ENCODE measurements at places on chromosomes 6 and 20.

GRCh38 chr6:106372838-106373501, 12.5 kb downstream of the CRYBG1 start:
- no peak for DNase-seq

DNA sequence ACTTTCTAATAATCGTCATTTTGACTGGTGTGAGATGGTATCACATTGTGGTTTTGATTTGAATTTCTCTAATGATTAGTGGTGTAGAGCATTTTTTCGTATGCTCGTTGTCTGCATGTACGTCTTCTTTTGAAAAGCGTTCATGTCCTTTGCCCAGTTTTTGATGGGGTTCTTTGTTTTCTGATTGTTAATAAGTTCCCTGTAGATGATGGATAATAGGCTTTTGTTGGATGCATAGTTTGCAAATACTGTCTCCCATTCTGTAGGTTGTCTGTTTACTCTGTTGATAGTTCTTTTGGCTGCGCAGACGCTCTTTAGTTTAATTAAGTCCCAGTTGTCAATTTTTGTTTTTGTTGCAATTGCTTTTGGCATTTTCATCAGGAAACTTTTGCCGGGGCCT, 32.3 kb upstream of the XRN2 start:
- no peak for DNase-seq

DNA sequence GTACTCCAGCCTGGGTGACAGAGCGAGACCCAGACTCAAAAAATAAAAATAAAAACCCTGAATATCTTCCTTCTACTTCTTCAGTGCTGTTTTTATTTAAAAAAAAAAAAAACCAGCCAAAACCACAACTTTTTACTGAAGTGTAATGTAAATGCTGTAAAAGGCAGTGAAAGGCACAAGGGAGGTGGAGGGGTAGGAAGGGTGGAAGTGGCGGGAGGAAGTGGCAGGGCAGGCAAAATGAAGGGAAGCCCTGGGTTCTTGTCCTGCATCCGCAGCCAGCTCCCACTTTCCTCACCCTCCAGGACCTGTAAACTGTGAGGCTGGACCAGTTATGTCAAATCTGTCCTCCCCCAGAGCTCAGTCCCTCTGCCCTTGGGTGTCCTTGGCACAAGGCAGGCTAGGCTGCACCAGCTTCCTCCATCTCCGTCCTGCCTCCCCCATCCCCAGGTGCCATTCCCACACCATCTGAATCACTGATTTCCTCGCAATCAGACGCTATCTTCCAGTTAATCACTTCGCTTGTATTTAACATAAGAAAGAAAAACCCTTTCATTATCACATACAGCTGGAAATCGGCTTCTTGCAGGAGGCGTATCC, 13.7 kb upstream of the PANK2 start:
- no peak for DNase-seq

- no peak for DNase-seq
Observed at GRCh38 chr6:103284835-103285234, 1574.9 kb downstream of the HACE1 start.

GRCh38 chr6:88251301-88251700, 85.2 kb upstream of the CNR1 start:
- DNase-seq: no peak

GRCh38 chr20:39291301-39291700, 329.2 kb downstream of the DHX35 start:
- no peak for DNase-seq

DNA sequence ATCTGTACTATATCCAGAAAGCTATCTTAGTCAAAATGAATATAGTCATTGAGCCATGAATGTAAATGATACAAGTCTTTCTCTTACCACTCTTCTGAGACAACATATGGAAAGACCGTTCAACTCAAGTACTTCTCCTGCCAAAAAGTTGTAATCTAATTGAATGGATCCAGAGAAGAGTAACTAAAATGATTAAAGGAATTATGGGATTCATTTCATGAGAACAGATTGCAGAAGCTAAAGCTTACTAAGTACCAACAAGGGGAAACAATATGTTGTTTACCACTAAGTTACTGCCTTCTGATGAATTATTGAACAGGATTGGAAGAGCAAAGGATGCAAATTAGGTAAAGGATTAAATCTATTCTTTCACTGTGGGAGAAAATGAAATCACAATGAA, 2.0 kb upstream of the LGSN start:
- no peak for DNase-seq

- no peak for DNase-seq
Observed at GRCh38 chr6:22883061-22883717, 313.8 kb downstream of the HDGFL1 start.

DNA sequence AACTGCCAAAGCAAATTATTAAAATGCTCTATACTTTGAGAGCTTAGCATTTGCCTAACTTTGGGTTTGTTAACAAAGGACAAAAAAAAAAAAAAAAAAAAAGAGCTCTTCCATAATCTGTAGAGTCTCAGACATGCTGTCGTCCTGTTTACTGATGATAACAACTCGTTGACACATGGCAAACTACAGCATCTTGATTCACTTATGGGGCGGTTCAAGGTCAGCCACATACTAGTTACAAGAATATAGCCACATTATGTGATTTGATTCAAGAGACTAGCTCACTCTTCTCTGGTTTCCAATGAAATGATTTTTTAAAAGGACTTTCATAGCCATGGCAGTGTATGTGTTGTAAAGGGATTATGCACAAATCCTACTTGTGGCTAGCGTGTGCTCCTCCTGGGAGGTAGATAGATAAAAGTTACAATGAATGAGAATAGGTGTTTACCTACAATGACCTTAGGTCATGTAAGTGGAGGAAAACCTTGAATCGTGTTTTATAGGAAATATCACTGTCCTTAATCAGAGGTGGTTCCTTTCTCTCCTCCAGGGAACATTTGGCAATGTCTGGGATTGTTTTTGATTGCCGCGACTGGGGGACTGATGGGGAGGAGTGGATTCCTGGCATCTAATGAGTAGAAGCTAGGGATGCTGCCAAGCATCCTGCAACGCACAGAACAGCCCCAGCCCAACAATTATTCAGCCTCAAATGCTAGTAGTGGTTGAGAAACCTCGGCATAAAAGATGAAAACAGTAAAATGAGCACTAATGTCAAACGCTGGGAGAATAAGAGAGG, 969.2 kb upstream of the SLC35B3 start:
- peak; percentile 16 for DNase-seq

- DNase-seq: no peak
Observed at GRCh38 chr6:170038251-170038650, 252.6 kb downstream of the DLL1 start.

- DNase-seq: no peak
Observed at GRCh38 chr6:118781897-118782296, 112.1 kb upstream of the ASF1A start.

- no peak for DNase-seq
Observed at GRCh38 chr20:31857861-31858759, 12.2 kb downstream of the DUSP15 start.

DNA sequence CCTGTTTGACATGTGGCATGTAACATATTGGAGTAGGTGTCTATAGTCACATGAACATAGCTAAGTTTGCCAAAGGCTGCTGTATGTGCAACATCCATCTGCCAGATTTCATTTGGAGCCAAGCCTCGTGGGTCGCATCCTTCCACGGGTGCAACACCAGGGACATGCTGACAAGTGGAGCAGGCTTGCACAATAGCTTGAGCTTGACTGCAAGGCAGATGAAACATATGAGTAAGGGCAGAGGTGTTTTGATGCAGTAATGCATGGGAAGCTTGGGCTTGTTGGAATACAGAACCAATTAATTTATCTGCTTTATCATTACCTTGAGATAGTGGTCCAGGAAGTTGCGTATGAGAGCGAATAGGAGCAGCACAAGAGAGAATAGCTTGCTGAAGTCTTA, 74.1 kb upstream of the BTN3A2 start:
- DNase-seq: no peak

DNA sequence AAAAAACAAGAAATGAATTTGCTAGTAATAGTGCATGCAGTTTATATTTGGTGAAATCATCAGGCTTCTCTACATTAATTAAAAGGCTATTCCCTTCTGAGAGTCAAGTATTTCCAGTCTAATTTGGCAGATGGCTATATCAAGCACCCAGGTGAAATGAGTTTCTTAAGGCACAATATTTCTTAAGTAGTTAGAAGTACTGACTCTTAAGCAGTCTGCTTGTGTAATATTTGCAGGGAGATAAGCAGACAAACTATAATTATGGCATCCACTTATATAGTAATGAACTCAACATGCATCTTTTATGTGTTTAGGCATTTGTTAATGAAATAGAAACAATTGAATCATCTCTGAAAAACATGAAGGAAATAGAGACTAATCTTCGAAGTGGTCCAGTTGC, 189.2 kb downstream of the UTRN start:
- DNase-seq: no peak

DNA sequence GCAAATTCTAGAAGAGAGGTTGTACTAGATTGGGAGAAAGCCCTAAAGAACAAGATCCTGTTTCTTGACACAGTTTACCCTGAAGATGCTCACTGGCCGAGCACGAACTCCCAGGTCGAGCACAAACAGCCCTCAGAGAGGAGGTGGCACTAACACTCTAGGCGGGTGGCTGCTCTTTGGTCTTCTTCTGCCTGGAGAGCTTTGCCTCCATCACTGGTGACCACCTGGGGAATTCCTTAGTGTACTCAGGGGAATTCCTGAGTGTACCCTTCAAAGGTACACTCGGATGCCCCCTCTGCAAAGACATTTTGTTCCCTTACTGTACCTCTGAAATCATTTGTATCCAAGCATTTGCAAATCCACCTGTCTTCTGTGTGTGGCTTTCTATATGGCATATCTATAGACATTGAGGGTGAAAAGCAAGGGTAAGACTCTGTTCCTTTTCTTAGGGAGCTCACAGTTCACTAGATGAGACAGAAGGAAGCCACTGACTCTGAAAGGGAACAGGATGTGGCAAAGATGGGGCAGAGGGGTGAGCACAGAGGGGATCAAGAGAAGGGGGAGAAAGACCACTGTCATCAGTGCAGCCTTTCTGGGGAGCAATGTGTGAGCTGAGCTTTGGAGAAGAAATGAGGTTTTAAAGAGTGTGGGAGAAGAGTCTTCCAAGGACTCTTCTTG, 169.8 kb upstream of the PROKR2 start:
- DNase-seq: no peak

- peak; percentile 22 for DNase-seq
Observed at GRCh38 chr6:21915707-21916260, 322.2 kb downstream of the SOX4 start.

DNA sequence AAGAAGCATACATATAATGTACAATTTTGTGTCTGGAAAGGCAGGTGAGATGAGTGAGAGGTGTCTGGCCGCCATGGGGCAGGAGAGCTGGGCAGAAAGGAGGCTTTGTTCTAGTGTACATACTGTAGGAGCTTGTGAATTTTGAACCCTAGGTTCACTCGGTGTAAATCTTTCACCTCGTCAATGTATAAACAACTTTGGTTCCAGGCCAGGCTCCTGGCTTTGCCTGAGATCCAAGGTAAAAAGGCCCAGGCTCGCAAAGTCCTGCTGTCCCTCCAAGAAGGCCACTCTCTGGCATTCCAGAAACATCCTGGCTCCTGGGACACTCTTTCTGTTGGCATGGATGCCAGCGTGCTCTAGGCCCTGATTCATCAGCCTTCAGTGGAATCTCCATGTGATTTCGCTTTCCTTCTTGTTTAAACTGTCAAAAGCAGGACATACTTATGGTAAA, 7.1 kb upstream of the SLC22A7 start:
- no peak for DNase-seq

GRCh38 chr6:98498866-98499265, 335.5 kb upstream of the POU3F2 start:
- DNase-seq: no peak

- DNase-seq: no peak
Observed at GRCh38 chr6:14640631-14641030, 523.1 kb downstream of the CD83 start.

DNA sequence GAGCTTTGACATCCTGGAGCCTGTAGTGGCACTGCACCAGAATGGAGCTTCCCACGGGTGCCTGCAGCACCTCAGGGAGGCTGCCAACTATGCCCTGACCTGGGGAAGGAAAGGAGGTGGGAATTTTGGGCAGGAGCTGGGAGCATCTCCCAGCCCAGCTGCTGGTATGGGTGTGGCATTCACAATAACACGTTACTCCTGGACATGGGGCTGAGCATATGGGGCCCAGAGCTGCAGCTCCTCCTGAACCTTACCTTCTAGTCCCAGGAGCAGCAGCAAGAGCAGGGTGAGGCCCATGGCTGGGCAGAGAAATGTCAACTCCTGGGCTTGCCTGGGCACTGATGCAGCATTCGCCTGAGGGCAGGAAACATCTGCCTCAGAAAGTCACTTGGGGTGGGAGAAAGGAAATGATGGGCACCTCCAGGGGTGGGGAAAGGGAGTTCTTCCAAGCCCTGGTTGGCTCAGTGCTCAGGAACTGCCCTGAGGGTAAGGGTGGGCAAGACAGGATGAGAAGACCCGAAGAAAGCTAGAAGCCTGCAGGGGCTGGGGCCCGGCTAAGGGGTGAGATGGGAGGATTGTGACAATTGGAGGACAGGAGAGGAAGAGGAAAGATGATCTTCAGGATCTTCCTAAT, at the start of gene TREML1:
Gene TREML1, minus strand, starts transcription at position 356 of the 634 bp plus-strand sequence. Its CDS starts 59 bp downstream, at position 297.
- no peak for DNase-seq

- no peak for DNase-seq
Observed at GRCh38 chr20:16287776-16288175, 285.5 kb downstream of the KIF16B start.

DNA sequence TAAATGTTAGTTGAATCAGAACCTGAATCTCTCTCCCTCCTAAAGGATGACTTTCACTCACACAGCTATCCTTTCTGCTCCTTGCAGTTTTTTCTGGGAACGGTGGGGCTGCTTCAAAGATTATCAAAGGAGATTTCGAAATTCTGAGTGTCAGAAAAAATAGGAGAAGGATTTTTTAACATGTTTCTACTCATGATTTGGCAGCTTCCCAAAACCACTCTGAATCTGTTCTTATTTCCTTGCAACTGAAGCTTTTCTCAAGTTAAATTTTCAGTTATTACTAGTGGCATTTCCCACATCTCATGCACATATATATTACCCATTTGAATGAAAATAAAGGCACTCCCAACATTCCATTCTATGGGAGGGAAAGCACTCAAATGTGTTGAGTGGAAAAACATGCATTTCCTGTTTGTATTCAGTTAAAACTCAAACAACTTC, 123.6 kb downstream of the LCA5 start:
- peak; percentile 85 for DNase-seq

GRCh38 chr6:17808609-17809008, 101.9 kb upstream of the NUP153 start:
- no peak for DNase-seq

GRCh38 chr6:34243901-34244884, 4.6 kb downstream of the SMIM29 start:
- peak; percentile 88 for DNase-seq

DNA sequence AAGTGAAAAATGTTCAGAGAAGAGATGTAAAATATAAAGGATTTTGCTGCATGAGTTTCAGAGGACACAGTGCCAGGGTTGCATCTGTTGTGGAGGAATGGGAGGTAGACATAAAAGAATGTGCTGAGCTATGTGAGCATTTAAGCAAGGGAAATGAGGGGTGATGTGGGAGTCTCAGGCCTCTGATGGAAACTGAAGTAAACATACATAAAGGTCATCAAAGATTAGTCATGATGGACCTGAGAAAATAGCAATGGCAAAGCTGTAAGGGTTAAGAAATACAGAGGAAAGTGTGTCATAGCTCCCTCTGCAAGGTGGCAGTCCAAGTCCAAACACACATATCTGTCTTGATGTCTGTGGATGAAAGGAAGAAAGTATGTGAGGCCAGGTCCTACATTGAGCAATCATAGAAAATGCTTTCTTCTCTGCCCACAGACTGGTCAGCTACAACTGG, 306.6 kb upstream of the ECI2 start:
- DNase-seq: peak; percentile 73

GRCh38 chr6:17863901-17864754, 123.3 kb downstream of the KIF13A start:
- peak; percentile 33 for DNase-seq

All from fibroblast of pulmonary artery (primary cell).